T-cell (primary cell): ENCODE measurements at places on chromosomes 3 and 15. TPM values are rescaled to one million over a fixed set of nuclear protein-coding genes. Genes with fewer than 3 reads are reported as not detected.

Gene ZNF860
- total RNA-seq: 0.99 TPM

Gene SMAD6
- total RNA-seq: 0.51 TPM

Gene TRH
- total RNA-seq: not detected

GRCh38 chr3:72577190-72577589, 271.1 kb downstream of the SHQ1 start:
- H3K27me3 ChIP-seq: peaks cover 4% of the 10 kb centered on the region
- no peak overlapping the region for H3K27ac ChIP-seq
- DNase-seq: no peak
- no peak overlapping the region for H3K4me3 ChIP-seq

- H3K4me1 ChIP-seq: no peaks in the 10 kb centered on the region
- DNase-seq: no peak
- H3K27ac ChIP-seq: no peak overlapping the region
- no peaks in the 10 kb centered on the region for H3K36me3 ChIP-seq
- no peak overlapping the region for H3K4me3 ChIP-seq
Measured at GRCh38 chr3:66656609-66657008, 155.8 kb upstream of the LRIG1 start.

- no peaks in the 10 kb centered on the region for H3K4me1 ChIP-seq
- DNase-seq: no peak
- no peak overlapping the region for H3K27ac ChIP-seq
- H3K4me3 ChIP-seq: no peak overlapping the region
Measured at GRCh38 chr3:127720161-127720823, 47.5 kb downstream of the ABTB1 start.

DNA sequence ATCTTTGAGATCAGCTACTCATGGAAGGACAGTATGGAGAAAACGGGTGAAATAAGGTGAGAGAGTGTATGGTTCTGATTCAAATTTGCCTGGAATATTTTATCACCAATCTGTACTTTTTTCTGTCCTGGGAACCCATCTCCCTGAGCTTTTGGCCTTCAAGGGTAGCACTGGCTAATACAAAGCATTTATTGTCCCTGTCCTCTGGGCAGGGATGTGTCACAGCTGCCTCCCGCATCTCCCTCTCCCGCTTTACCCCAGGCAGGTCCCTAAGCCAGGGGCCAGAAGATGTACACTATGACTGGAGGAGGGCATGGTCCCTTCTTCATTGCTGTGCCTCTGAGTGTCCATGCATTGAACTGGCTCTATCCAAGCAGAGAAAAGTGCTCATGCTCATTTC, 201.7 kb upstream of the CHRNA7 start:
- peaks cover 13% of the 10 kb centered on the region for H3K27me3 ChIP-seq
- no peak overlapping the region for H3K4me3 ChIP-seq
- H3K4me1 ChIP-seq: no peaks in the 10 kb centered on the region
- no peak overlapping the region for H3K27ac ChIP-seq
- DNase-seq: no peak

DNA sequence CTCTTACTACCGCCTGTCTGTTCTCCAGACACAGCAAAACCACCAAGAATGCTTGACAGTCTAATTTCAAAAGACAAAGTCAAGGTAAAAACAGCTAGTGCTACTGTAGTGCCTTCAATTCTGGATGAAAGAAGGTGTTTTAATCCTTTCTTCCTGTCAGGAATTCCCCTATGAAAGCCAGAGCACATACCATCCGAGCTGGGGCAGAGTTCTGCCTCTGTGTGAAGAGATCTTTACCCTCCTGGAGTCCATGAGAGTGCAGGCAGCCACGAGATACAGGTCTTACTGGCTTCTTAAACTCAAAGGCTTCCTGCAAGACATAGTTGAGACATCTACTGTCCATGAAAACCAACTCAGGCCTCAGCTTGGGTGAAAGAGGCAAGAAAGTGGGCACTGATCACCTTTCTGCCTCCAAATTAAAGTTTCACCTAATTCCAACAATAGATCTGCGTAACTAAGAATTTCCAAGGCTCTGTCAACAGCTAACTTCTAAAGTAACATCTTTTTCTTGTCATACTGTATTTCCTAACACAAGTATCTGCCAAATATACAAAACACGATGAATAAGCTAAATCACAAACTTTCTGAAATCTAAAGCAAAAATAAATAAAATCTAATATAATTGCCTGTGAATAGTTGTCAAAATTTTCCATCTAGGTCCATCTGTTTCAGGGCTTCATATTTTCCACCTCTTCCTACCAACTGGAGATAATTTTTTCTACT, 7.5 kb downstream of the CDC25A start:
- no peak overlapping the region for H3K4me3 ChIP-seq
- H3K4me1 ChIP-seq: no peaks in the 10 kb centered on the region
- no peak for DNase-seq
- no peaks in the 10 kb centered on the region for H3K36me3 ChIP-seq

DNA sequence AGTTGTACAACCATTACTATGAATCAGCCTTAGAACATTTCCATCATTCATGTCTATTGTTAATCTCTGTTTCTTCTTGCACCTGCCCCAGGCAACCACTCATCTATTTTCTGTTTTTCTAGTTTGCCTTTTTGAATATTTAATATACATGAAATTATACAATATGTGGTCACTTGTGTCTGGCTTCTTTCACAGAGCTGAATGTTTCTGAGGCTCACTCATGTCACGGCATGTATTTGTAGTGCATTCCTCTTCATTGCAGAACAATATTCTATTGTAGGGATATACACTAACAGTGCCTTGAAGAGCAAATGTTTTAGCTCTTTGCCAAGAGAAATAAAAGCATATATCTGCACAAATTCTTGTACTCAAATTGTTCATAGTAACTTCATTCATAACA, 32.9 kb downstream of the CERS3 start:
- DNase-seq: no peak
- no peaks in the 10 kb centered on the region for H3K27me3 ChIP-seq
- no peaks in the 10 kb centered on the region for H3K36me3 ChIP-seq

- H3K4me3 ChIP-seq: no peak overlapping the region
- H3K36me3 ChIP-seq: no peaks in the 10 kb centered on the region
- H3K27ac ChIP-seq: no peak overlapping the region
- H3K4me1 ChIP-seq: peaks cover 16% of the 10 kb centered on the region
Measured at GRCh38 chr3:187986514-187986934, 167.4 kb upstream of the LPP start.

GRCh38 chr3:126984391-126985131, 1.6 kb downstream of the PLXNA1 start:
- H3K4me1 ChIP-seq: peaks cover 2% of the 10 kb centered on the region
- no peaks in the 10 kb centered on the region for H3K36me3 ChIP-seq
- peak overlapping the region; percentile 69 for H3K4me3 ChIP-seq
- DNase-seq: no peak
- H3K27me3 ChIP-seq: no peaks in the 10 kb centered on the region

- peaks cover 29% of the 10 kb centered on the region for H3K4me1 ChIP-seq
- DNase-seq: peak; percentile 73
- no peaks in the 10 kb centered on the region for H3K36me3 ChIP-seq
- no peak overlapping the region for H3K4me3 ChIP-seq
- no peak overlapping the region for H3K27ac ChIP-seq
- H3K27me3 ChIP-seq: no peaks in the 10 kb centered on the region
Measured at GRCh38 chr3:32374788-32375595, 16.7 kb upstream of the CMTM7 start.
